ENCODE measurements at places on chromosomes 6 and 20. TPM values are rescaled to one million over a fixed set of nuclear protein-coding genes. Genes with fewer than 3 reads are reported as not detected.

- no peaks in the 10 kb centered on the region for H3K27me3 ChIP-seq
- peak overlapping the region; percentile 88 for H3K4me3 ChIP-seq
- H3K4me1 ChIP-seq = peaks cover 62% of the 10 kb centered on the region
- H3K27ac ChIP-seq = peak overlapping the region; percentile 91
- H3K36me3 ChIP-seq = peaks cover 96% of the 10 kb centered on the region
- no peak for DNase-seq
These were observed 5.6 kb downstream of the TAGAP start for GRCh38 chr6:159038914-159039884.

DNA sequence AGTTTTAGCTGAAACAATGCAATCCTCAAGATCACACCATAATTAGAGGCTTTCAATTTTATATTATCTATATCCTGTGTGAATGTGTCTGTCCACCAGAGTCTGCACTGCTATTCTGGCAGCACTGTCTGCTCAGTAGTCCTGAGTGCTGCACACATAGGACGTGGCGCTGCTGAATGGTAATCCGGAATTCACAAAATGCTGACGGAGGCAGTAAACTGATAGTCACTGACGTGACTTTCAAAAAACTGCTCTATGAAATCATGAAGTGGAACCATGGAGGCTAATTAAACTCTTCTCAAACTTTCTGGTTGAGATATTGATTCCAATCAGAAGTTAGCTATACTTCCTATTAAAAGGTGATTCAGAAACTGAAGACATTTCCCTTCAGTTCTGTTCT is 190.8 kb upstream of the NOX3 start:
- no peaks in the 10 kb centered on the region for H3K36me3 ChIP-seq
- no peaks in the 10 kb centered on the region for H3K4me1 ChIP-seq
- H3K27ac ChIP-seq = no peak overlapping the region
- H3K27me3 ChIP-seq = no peaks in the 10 kb centered on the region

The SIGLEC1 gene
- 0.11 TPM for total RNA-seq

The TM9SF4 gene
- 24.5 TPM for total RNA-seq

DNA sequence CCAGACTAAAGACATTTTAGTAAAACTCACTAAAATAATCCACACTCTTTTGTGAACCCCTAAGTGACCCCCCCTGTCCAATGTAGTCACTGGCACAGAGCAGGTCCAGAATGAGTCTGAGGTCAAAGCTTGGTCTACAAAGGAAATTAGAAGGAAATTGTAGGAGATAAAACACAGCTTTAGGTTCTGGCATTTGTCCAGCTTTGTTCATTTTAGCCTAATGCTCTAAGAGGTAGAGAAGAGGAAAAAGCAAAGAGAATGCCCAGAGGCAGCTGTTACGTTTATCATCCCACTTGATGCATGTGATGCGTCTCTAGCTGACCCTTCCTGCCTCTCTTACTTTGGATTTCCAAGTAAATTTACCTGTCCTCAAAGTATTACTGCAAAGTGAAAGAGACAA is 62.5 kb downstream of the CNKSR3 start:
- H3K4me3 ChIP-seq = no peak overlapping the region
- H3K27ac ChIP-seq = no peak overlapping the region
- no peak for DNase-seq

- H3K36me3 ChIP-seq = no peaks in the 10 kb centered on the region
- no peaks in the 10 kb centered on the region for H3K27me3 ChIP-seq
- no peak overlapping the region for H3K4me3 ChIP-seq
- H3K27ac ChIP-seq = no peak overlapping the region
- DNase-seq = no peak
These were observed 11.4 kb upstream of the DUSP22 start for GRCh38 chr6:280775-281468.

The ENPP4 gene
- 3.7 TPM for total RNA-seq

DNA sequence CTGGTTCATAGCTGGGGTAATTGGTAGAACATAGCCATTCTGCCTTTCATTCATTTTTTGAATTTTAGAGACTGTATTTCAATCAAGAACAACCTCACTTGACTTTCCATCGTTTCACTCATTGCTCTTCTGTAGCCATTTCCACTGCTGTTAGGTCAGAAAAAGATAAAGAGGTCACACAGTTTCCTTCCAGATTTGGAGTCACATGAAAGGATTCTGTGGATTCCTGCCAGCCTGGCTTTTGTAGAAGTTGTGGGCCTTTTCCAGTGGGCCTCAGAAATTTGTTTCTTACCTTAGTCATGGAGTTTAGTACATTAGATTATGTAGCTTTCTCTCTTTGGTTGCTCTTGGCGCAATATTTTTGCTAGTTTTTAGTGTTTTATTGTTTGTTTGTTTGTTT is 157.8 kb downstream of the SASH1 start:
- H3K27ac ChIP-seq = no peak overlapping the region
- no peaks in the 10 kb centered on the region for H3K36me3 ChIP-seq
- no peaks in the 10 kb centered on the region for H3K4me1 ChIP-seq
- H3K27me3 ChIP-seq = no peaks in the 10 kb centered on the region
- H3K4me3 ChIP-seq = no peak overlapping the region

The HLA-DOB gene
- 3.2 TPM for total RNA-seq

All from CD4-positive, alpha-beta T cell (primary cell).